Left ventricle myocardium inferior (tissue), 1 donor: ENCODE measurements at places on chromosomes 4 and X. TPM values are rescaled to one million over a fixed set of nuclear protein-coding genes. Genes with fewer than 3 reads are reported as not detected.

NONO gene
- total RNA-seq, result 99.2 TPM

NLGN4X gene
- total RNA-seq, result 4.5 TPM

DAPP1 gene
- 0.74 TPM for total RNA-seq

RAB28 gene
- total RNA-seq, result 25.9 TPM

SAGE1 gene
- total RNA-seq, result not detected

TNMD gene
- total RNA-seq, result 0.22 TPM

QDPR gene
- 50.2 TPM for total RNA-seq

GPRIN3 gene
- 9.0 TPM for total RNA-seq

UGT2B15 gene
- total RNA-seq, result not detected

SSX4B gene
- total RNA-seq, result not detected

RASL11B gene
- 8.7 TPM for total RNA-seq
